ENCODE measurements at places on chromosomes 1 and 21.

DNA sequence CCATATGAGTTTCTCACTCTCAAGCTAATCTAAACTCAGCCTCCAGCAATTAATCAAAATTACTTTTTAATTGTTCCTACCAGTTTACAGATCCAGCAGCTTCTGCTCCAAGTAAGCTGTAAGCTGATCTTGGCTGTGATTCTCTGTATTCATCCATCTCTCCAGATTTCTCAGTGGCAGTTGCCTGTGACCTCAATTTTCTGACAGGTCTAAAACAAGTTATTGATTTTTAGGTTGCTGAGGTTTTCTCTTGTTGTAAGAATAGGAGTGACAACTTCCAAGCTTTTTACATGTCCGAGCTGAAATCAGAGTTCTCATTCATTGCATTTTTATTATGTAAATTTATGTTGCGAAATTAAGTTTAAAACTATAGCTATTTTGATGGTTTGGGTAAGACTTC lies 1044.4 kb downstream of the PLA2G4A start:
- no peak for DNase-seq
- H3K27me3 ChIP-seq: no peaks in the 10 kb centered on the region
- no peaks in the 10 kb centered on the region for H3K4me1 ChIP-seq
- no peak overlapping the region for H3K4me3 ChIP-seq
- H3K27ac ChIP-seq: no peak overlapping the region

- H3K27me3 ChIP-seq: peaks cover 55% of the 10 kb centered on the region
- H3K36me3 ChIP-seq: no peaks in the 10 kb centered on the region
- no peak overlapping the region for H3K27ac ChIP-seq
- no peaks in the 10 kb centered on the region for H3K4me1 ChIP-seq
- H3K4me3 ChIP-seq: no peak overlapping the region
- DNase-seq: no peak
Observed at GRCh38 chr1:68228851-68229250, 3.5 kb downstream of the WLS start.

GRCh38 chr1:145826030-145826429 lies 2.0 kb downstream of the POLR3C start:
- H3K27me3 ChIP-seq: no peaks in the 10 kb centered on the region
- no peak overlapping the region for H3K27ac ChIP-seq
- peaks cover 30% of the 10 kb centered on the region for H3K36me3 ChIP-seq
- no peaks in the 10 kb centered on the region for H3K4me1 ChIP-seq

DNA sequence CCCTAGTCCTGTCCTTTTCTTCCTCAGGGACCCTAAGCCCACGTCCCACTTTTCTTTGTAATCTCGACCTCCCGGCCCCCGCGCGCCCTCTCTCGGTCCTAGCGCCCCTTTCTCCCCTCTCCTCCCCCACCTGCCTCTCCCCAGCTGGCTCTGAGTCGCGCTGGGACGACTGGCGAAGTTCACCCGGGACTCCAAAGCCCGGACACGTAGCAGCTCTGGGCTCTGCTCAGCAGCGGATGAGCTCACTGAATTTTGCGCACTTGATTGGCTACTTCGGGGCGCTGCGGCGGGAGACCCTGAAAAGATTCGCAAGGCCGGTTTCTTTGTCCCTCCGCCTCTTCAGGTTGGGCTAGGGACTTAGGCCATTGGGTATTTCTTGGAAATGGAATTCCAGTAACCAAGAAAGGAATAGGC lies 16.3 kb upstream of the ACKR1 start:
- H3K36me3 ChIP-seq: no peaks in the 10 kb centered on the region

GRCh38 chr1:234957330-234958065 lies 171.1 kb downstream of the TOMM20 start:
- no peaks in the 10 kb centered on the region for H3K36me3 ChIP-seq
- H3K27ac ChIP-seq: peak overlapping the region; percentile 63
- peaks cover 38% of the 10 kb centered on the region for H3K4me1 ChIP-seq

- DNase-seq: no peak
- H3K27ac ChIP-seq: no peak overlapping the region
- H3K4me1 ChIP-seq: no peaks in the 10 kb centered on the region
Observed at GRCh38 chr1:228364706-228365213, 41.9 kb downstream of the TRIM11 start.

- no peak overlapping the region for H3K27ac ChIP-seq
- H3K4me1 ChIP-seq: no peaks in the 10 kb centered on the region
- no peaks in the 10 kb centered on the region for H3K36me3 ChIP-seq
- DNase-seq: no peak
Observed at GRCh38 chr1:48916130-48917069, 139.7 kb upstream of the BEND5 start.

Measured in thymus (tissue), 14 donors.